ENCODE measurements at places on chromosomes 4 and X. TPM values are rescaled to one million over a fixed set of nuclear protein-coding genes. Genes with fewer than 3 reads are reported as not detected.

DNA sequence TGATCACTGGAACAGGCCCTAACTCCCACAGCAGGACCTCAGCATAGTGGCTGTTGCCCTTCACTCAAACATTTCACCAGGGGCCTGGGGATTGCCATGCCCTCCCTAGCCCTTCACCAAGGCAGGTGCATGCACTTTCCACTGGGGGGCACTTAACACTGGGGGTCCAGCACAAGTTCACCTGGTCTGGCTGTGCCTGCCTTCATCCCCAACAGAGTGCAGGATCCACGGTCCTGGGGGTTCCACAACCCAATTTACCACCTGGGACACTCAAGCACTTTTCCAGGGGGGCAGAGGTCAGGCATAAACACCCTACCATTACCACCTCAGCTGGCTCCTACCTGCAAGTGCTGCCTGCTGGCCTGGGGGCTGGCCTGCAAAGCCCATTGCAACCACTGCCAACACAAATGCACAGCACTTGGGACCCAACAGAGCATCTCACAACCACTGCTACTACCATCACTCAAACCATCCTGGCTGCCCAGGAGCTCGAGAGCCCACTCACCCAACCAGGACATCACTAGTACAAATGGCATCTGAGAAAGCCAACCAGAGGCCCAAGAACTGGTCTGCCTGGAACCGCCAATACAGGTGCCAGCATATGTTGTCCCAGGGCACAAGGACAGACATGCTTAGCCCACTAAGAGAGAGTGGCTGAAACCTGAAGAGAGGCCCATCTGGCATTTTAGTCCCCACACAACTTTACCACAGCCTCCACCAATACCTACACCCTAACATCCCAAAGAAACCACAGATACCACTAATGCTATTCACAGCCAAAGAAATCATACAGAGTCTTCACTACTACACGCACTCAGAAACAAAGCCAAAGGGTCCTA is 43.1 kb downstream of the NAT8L start:
- H3K36me3 ChIP-seq, result no peaks in the 10 kb centered on the region
- no peak for DNase-seq
- no peaks in the 10 kb centered on the region for H3K4me1 ChIP-seq
- no peak overlapping the region for H3K27ac ChIP-seq
- H3K4me3 ChIP-seq, result no peak overlapping the region
- H3K27me3 ChIP-seq, result no peaks in the 10 kb centered on the region

- no peaks in the 10 kb centered on the region for H3K4me1 ChIP-seq
- no peak for DNase-seq
- H3K27ac ChIP-seq, result no peak overlapping the region
- no peaks in the 10 kb centered on the region for H3K27me3 ChIP-seq
- H3K4me3 ChIP-seq, result no peak overlapping the region
Observed at GRCh38 chrX:16251782-16252181, 84.5 kb downstream of the MAGEB17 start.

DNA sequence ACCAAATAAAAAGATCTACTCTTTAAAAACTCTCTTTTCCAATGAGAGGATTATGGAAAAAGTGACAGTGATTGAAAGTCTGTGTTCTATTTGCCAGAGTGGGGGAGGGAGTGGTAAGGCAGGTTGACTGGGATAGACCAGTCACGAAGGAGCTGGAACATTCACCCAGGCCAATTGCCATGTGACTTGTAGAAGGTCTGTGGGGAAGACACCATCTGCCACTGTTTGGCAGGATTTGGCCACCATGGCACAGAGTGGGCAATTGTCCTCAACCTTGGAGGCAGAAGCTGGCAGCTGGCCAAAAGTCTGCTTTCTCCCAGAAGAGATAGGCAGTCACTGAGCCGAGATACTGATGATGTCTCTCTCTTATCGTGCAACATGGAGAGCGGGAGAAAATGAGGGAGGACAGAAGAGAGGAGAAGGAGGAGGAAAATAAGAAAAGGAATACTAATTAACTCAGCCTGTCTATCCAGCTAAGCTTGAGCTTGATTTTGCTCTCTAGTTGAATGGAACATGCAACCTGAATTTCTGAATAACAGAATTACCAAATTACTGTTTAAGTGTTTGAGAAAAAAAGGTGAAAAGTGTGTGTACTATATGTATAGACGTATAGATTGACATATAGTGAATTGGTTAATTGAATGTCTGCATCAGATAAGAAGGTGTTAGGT is 267.1 kb downstream of the ARHGAP24 start:
- no peaks in the 10 kb centered on the region for H3K27me3 ChIP-seq
- H3K27ac ChIP-seq, result no peak overlapping the region
- no peak overlapping the region for H3K4me3 ChIP-seq
- DNase-seq, result peak; percentile 70
- no peaks in the 10 kb centered on the region for H3K36me3 ChIP-seq
- no peaks in the 10 kb centered on the region for H3K4me1 ChIP-seq

DNA sequence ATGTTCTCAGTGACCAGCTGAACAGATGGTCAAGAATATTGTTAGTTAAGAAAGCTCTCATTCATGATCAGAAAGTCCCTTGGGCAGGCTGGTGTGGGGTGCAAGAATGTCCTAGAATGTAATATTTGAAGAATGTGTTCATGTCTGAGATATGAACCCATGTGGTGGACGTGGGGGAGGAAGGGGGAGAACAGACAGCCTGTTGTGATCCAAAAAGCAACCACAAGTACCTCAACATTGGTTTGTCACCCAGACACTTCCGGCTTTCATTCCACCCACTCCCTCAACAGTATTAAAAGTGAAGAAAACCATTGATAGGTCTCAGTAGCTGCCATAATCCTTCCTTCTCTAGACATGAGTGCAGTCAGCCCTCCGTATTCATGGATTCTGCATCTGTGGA is 82.2 kb downstream of the MAML3 start:
- no peaks in the 10 kb centered on the region for H3K36me3 ChIP-seq
- H3K4me3 ChIP-seq, result no peak overlapping the region
- DNase-seq, result no peak
- no peaks in the 10 kb centered on the region for H3K27me3 ChIP-seq
- H3K27ac ChIP-seq, result no peak overlapping the region
- H3K4me1 ChIP-seq, result peaks cover 12% of the 10 kb centered on the region

The YIPF7 gene
- not detected for polyA plus RNA-seq

DNA sequence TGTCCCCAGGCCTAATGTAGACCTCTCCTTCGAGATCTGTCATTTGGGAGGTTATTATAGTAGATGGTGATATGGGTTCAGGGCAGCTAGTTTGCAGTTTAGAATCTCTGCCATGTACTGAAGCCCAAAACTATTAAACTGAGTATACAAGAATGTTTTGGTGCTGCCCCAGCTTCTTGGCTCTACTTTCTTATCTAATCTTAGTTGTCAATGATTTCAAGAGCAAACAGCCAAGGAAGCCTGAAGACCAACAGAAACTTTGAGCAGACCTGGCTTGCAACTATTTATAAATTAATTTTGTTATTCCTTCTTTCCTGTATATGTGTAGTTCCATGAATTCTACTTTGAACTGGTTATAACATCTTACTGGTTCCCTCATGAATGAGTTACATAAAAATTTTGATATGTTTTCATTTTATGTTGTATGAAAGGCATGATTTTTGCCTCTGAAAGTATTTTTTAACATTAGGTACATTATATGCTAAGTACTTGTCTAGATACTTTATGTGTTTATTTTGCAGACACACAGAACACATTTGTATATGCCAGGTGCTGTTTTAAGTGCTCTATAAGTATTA is 2.0 kb upstream of the MGST2 start:
- DNase-seq, result no peak
- no peaks in the 10 kb centered on the region for H3K27me3 ChIP-seq
- no peak overlapping the region for H3K27ac ChIP-seq
- peaks cover 29% of the 10 kb centered on the region for H3K4me1 ChIP-seq
- H3K36me3 ChIP-seq, result no peaks in the 10 kb centered on the region

DNA sequence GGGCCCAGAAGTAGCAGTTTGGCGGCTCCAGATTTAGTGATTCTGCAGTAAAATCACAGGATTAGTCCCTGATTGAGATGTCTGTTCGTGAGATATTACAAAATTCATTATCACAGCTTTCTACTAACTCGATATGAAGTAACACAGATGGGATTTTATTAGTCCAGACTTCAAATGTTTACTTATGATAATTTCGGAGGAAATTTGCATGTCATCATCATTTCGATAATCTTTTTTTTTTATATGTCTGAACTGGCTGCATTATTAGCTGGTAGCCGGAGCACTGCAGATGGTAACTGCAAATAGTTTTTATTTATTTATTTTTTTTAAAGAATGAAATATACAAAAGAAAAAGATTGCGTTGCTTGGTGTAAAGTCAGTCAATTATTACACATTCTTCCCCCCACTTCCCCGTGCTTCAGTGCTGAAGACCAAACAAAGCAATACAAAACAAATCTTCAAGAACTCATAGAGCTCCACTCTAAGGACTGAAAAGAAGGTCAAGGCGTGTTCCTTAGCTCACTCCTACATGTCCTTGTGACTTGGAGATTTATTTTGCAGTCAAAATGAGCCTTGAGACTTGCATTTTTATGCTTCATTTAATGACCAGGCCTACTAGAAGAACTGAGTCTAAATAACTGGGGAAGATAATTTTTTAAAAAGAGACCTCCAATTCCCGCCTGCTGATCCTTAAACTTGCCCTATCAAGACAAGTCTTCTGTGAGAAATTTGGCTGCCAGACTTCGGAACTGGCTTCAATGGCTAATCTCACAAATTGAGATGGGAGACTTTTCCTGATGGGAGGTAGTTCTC is 11.7 kb upstream of the PITX2 start:
- H3K27ac ChIP-seq, result peak overlapping the region; percentile 91
- H3K4me1 ChIP-seq, result no peaks in the 10 kb centered on the region
- DNase-seq, result no peak
- H3K4me3 ChIP-seq, result no peak overlapping the region

DNA sequence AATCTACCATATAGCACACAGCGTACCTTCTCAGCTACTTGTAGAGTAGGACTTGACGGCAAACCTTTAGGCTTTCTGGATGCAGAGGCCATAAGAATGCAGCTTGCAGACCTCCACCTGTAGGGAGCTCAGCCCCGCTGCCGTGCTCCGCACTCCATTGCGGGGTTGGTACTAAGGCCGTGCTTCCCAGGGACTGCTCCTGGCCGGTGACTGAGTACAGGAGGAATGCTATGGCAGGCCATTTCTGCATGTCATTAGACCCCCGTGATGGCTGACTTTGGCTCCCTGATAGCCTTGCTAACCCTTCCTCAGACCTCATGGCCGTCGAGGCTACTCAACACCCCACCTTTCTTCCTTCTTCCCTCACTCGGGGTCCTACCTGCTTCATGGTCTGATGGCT is 26.4 kb downstream of the TIGD2 start:
- H3K27me3 ChIP-seq, result no peaks in the 10 kb centered on the region
- H3K36me3 ChIP-seq, result no peaks in the 10 kb centered on the region
- DNase-seq, result no peak

GRCh38 chr4:38470735-38471262 is 193.2 kb upstream of the KLF3 start:
- no peak for DNase-seq
- H3K36me3 ChIP-seq, result no peaks in the 10 kb centered on the region
- no peak overlapping the region for H3K27ac ChIP-seq
- H3K27me3 ChIP-seq, result no peaks in the 10 kb centered on the region

The MTTP gene
- not detected for polyA plus RNA-seq

The EGF gene
- 0.64 TPM for polyA plus RNA-seq

DNA sequence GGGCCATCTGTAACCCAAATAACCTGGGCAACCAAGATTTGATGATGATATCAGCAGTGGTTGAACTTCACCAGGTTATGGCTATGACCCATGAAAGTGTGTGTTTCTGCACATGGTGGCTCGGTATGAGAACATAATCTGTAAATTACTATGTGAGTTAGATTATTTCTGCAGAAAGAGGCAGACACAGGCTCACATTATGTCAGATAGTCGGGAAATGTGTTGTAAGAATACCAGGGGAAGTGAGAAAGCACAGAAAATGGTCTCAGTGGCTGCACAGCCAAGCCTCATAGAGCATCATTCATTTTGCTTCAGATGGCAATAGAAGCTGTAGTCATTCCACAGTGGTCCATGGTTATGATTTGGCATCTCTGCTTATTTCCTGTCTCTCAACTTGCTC is 63.0 kb upstream of the RBPJ start:
- no peaks in the 10 kb centered on the region for H3K4me1 ChIP-seq
- H3K27me3 ChIP-seq, result no peaks in the 10 kb centered on the region
- H3K4me3 ChIP-seq, result no peak overlapping the region
- no peaks in the 10 kb centered on the region for H3K36me3 ChIP-seq
- no peak overlapping the region for H3K27ac ChIP-seq

DNA sequence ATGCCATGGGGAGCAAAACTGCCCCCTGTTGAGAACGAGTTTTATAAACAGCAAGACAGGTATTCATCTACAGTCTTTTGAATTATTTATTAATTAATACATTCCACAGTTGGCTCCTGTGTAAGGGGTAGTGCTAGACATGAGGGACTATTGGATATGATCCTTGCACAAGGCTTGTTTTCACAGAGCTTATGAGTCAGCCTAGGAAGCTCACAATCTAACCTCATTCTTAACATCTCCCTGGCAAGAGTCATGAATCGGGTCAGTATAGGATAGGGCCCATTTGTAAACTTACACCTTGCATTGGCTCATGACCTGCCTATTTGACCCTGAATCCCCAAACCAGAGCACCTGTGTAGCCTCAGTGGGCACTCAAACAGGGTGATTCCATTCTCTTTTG is 209.1 kb upstream of the HCCS start:
- no peak for DNase-seq
- H3K36me3 ChIP-seq, result no peaks in the 10 kb centered on the region
- H3K27me3 ChIP-seq, result no peaks in the 10 kb centered on the region

- no peak for DNase-seq
- H3K27me3 ChIP-seq, result no peaks in the 10 kb centered on the region
- no peak overlapping the region for H3K4me3 ChIP-seq
- H3K36me3 ChIP-seq, result no peaks in the 10 kb centered on the region
Observed at GRCh38 chr4:186297013-186297645, 31.1 kb downstream of the F11 start.

- no peak overlapping the region for H3K27ac ChIP-seq
- no peaks in the 10 kb centered on the region for H3K36me3 ChIP-seq
- H3K4me1 ChIP-seq, result no peaks in the 10 kb centered on the region
- no peak for DNase-seq
- no peak overlapping the region for H3K4me3 ChIP-seq
Observed at GRCh38 chr4:43757147-43757546, 691.5 kb downstream of the KCTD8 start.

The ART3 gene
- polyA plus RNA-seq, result 5.1 TPM

GRCh38 chrX:22748093-22748999 is 251.4 kb upstream of the DDX53 start:
- DNase-seq, result no peak
- H3K4me3 ChIP-seq, result no peak overlapping the region
- no peaks in the 10 kb centered on the region for H3K27me3 ChIP-seq

DNA sequence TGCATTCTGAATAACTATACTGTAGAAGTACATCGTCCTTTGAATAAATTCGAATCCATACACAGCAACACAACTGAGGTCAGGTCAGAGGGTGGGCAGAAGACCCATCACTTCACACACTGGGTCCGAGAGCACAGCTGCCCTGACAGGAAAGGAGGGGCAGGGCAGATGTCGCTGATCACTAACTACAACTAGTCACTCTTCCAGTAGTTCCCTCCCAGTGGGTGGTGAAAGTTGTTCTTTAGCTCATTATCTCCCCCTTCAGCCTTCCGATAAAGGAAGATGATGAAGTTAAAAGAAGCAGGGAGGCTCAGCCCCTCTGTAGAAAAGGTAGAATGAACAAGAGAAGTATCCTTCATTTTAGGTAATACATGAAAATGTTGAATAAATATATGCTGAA is 278.9 kb downstream of the INPP4B start:
- H3K4me3 ChIP-seq, result no peak overlapping the region
- H3K4me1 ChIP-seq, result no peaks in the 10 kb centered on the region
- peak overlapping the region; percentile 38 for H3K27ac ChIP-seq
- H3K36me3 ChIP-seq, result no peaks in the 10 kb centered on the region
- no peaks in the 10 kb centered on the region for H3K27me3 ChIP-seq
- DNase-seq, result no peak

GRCh38 chrX:134803060-134803459 is 144.8 kb upstream of the PLAC1 start:
- no peaks in the 10 kb centered on the region for H3K27me3 ChIP-seq
- no peaks in the 10 kb centered on the region for H3K4me1 ChIP-seq
- DNase-seq, result no peak
- H3K4me3 ChIP-seq, result no peak overlapping the region

The TMSB15B gene
- 7.2 TPM for polyA plus RNA-seq

Data from sigmoid colon (tissue), 7 donors.